ENCODE measurements at places on chromosomes 5 and 9. TPM values are rescaled to one million over a fixed set of nuclear protein-coding genes. Genes with fewer than 3 reads are reported as not detected.
A peak's percentile ranks its signal among the peaks of the same experiment; 100 is the strongest.

Gene LMX1B
- under 0.01 TPM for total RNA-seq

Gene SKIC3
- 177 TPM for total RNA-seq

Gene GABBR2
- total RNA-seq, result 0.88 TPM

Gene CENPH
- total RNA-seq, result 5.0 TPM

Gene NIM1K
- 0.88 TPM for total RNA-seq

Gene LHX6
- total RNA-seq, result not detected

Gene NUDCD2
- 5.9 TPM for total RNA-seq

Gene ADCY2
- total RNA-seq, result under 0.01 TPM

Gene C9orf40
- total RNA-seq, result 2.9 TPM

- no peaks in the 10 kb centered on the region for H3K27me3 ChIP-seq
- H3K4me1 ChIP-seq, result peaks cover 27% of the 10 kb centered on the region
- peaks cover 12% of the 10 kb centered on the region for H3K36me3 ChIP-seq
- H3K4me3 ChIP-seq, result peak overlapping the region; percentile 81
- H3K27ac ChIP-seq, result peak overlapping the region; percentile 51
Measured at GRCh38 chr9:135908093-135908753, 877 bp upstream of the CAMSAP1 start.

DNA sequence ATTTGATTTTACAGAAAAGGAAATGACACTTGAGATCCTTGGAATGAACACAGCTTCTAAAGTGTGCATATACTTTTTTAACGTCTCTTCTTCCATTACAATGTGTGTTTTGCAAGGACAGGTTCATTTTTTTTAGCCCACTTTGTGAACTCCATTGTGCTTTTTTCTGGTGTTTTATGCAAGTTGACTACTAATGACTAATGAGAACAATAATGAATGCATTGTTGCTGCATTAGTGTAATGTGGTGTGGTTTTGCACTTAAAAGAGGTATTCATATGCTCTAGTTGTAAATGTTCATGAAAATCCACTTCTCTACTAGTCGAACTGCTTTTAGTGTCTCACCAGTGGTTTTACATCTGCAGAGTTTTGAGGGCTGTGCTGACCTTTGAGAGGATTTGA lies 93.6 kb downstream of the UHRF2 start:
- no peak overlapping the region for H3K4me3 ChIP-seq
- no peaks in the 10 kb centered on the region for H3K27me3 ChIP-seq
- H3K36me3 ChIP-seq, result peaks cover 57% of the 10 kb centered on the region
- no peak for DNase-seq
- no peaks in the 10 kb centered on the region for H3K4me1 ChIP-seq
- no peak overlapping the region for H3K27ac ChIP-seq

DNA sequence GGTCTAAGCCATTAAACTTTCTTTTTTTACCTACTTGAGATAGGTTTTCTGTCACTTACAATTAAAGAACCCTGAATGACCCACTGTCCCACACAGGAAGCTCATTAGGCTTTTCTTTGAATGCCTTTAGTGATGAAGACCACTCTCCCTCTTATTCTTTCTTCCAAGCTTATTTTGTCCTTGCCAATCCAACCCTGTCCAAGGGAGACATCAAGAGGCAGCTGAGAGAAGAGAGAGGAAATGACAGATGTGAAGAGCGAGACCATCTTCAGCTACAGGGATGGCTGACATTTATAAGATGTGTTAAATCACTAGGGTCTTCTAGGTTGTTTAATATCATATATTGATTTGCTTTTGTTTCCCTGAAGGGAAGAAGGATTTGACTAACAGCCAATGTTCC lies 133.5 kb downstream of the FAM114A2 start:
- H3K4me3 ChIP-seq, result no peak overlapping the region
- no peaks in the 10 kb centered on the region for H3K36me3 ChIP-seq
- H3K4me1 ChIP-seq, result peaks cover 26% of the 10 kb centered on the region
- H3K27me3 ChIP-seq, result no peaks in the 10 kb centered on the region
- no peak overlapping the region for H3K27ac ChIP-seq

DNA sequence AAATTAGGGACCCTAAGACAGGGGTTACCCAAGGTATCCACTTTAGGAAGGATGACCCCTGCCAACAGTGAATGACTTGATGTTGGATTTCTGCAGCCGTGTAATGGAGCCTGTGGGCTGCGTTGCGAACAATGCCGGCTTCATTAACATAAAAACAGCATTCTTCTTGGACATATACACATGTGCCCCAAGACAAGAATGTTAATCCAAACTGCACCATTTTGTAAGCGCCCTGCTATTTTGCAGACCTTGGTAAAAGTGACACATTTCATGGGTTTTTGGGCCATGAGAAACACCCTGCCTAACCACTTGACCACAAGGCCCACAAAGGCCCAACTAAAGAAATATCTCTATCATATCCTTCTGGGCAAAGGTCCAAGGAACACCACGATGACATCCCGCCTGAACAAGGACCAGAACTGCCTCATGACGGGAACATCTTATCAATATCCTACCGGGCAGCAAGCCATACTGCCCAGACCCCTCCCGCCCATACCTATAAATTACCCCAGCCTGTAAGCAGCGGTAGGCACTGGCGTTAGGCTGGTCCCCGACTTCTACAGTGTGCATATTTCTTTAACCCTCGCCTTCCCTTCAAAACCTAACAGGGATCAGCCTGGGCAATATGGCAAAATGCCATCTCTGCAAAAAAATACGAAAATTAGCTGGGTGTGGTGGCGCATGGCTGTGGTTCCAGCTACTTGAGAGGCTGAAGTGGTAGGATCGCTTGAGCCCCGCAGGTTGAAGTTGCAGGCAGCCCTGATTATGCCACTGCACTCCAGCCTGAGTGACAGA lies 9.7 kb upstream of the PDCD1LG2 start:
- no peaks in the 10 kb centered on the region for H3K36me3 ChIP-seq
- H3K27ac ChIP-seq, result peak overlapping the region; percentile 31

- DNase-seq, result no peak
- H3K36me3 ChIP-seq, result peaks cover 55% of the 10 kb centered on the region
- peaks cover 41% of the 10 kb centered on the region for H3K4me1 ChIP-seq
- H3K4me3 ChIP-seq, result no peak overlapping the region
- no peak overlapping the region for H3K27ac ChIP-seq
Measured at GRCh38 chr5:179767496-179768100, 26.2 kb upstream of the LTC4S start.

- no peaks in the 10 kb centered on the region for H3K36me3 ChIP-seq
- no peak overlapping the region for H3K4me3 ChIP-seq
- peaks cover 51% of the 10 kb centered on the region for H3K27me3 ChIP-seq
- H3K4me1 ChIP-seq, result no peaks in the 10 kb centered on the region
- H3K27ac ChIP-seq, result no peak overlapping the region
- no peak for DNase-seq
Measured at GRCh38 chr9:109519366-109519765, 21.3 kb upstream of the PTPN3 start.

- no peak overlapping the region for H3K27ac ChIP-seq
- peaks cover 25% of the 10 kb centered on the region for H3K27me3 ChIP-seq
- no peak for DNase-seq
- H3K4me1 ChIP-seq, result no peaks in the 10 kb centered on the region
- H3K4me3 ChIP-seq, result no peak overlapping the region
- no peaks in the 10 kb centered on the region for H3K36me3 ChIP-seq
Measured at GRCh38 chr9:124202447-124202971, 55.2 kb upstream of the NEK6 start.

DNA sequence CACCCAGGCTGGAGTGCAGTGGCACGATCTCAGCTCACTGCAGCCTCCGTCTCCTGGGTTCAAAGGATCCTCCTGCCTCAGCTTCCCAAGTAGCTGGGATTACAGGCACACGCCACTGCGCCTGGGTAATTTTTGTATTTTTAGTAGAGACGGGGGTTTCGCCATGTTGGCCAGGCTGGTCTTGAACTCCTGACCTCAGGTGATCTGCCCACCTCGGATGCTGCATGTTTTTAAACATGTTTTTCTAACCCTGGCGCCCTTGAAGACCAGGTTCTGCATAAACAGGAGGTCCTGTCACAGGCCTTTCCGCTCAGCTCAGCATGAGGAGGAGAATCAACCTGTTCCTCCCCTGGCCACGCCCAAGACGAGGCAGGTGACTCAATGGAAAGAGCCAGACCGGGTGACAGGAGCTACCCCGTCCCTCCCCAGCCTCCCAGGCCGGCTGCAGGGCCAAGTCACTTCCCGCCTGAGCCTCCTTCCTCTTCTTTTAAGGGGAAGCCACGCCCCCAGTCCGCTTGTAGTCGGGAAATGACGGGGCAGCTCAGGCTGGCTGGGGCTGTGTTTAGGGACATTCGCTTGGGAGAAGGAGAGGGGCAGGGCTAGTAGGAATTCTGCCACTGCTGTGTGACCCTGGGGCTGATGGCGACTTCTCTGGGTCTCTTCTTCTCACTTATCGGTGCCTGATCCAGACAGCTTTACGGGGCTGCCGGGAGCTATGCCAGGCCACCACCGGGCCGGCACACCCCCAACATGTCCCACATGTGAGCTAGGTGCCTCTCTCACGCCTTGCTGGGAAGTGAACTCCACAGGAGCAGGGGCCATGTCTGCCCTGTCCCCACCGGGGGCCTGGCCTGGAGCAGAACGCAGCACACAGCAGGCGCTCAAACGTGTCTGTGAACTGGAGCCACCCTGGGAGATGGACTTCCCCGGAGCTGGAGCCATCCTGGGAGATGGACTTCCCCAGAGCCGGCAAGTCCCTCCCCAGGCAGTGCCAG lies 6.1 kb downstream of the NOTCH1 start:
- H3K4me1 ChIP-seq, result peaks cover 21% of the 10 kb centered on the region
- H3K36me3 ChIP-seq, result peaks cover 8% of the 10 kb centered on the region
- no peak for DNase-seq
- H3K4me3 ChIP-seq, result no peak overlapping the region
- peak overlapping the region; percentile 45 for H3K27ac ChIP-seq

DNA sequence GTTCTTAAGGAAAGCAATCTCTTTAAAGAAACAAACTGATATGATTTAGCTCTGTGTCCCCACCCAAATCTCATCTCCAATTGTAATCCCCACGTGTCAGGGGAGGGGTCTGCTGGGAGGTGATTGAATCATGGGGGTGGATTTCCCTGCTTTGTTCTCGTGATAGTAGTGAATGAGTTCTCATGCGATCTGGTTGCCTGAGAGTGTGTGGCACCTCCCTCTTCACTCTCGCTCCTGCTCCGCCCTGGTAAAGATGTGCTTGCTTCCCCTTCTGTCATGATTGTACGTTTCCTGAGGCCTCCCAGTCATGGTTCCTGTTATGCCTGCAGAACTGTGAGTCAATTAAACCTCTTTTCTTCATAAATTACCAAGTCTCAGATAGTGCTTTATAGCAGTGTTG lies 412.7 kb upstream of the SMC2 start:
- no peaks in the 10 kb centered on the region for H3K4me1 ChIP-seq
- no peak overlapping the region for H3K4me3 ChIP-seq
- no peak overlapping the region for H3K27ac ChIP-seq

DNA sequence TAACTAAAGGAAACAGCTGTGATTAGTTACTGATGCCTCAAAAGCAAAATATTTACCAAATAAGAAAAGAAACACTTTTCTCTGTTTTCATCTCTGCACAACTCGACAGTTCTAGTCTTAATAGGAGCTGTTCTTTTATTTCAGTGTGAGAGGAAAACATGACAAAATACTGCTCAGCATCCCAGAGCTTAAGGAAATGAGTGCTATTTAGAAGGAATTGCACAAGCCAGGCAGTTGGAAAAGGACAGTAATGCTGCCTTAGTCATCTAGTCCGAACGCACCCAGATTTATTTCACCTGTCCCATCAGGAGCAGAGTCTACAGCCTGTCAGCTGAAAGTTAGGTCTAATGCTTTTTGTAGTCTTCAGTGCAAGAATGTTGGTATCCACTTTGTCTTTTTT lies 12.3 kb downstream of the ZCCHC9 start:
- H3K4me1 ChIP-seq, result peaks cover 7% of the 10 kb centered on the region
- no peak for DNase-seq
- no peak overlapping the region for H3K27ac ChIP-seq
- no peak overlapping the region for H3K4me3 ChIP-seq
- H3K36me3 ChIP-seq, result peaks cover 40% of the 10 kb centered on the region

- H3K27me3 ChIP-seq, result peaks cover 5% of the 10 kb centered on the region
- no peak overlapping the region for H3K4me3 ChIP-seq
- no peaks in the 10 kb centered on the region for H3K36me3 ChIP-seq
Measured at GRCh38 chr9:72661401-72662135, 140.2 kb downstream of the TMC1 start.

GRCh38 chr9:93653760-93654159 lies 77.4 kb downstream of the PHF2 start:
- H3K27me3 ChIP-seq, result no peaks in the 10 kb centered on the region
- DNase-seq, result peak; percentile 38
- H3K4me3 ChIP-seq, result no peak overlapping the region
- peaks cover 22% of the 10 kb centered on the region for H3K36me3 ChIP-seq

- no peaks in the 10 kb centered on the region for H3K36me3 ChIP-seq
- H3K4me1 ChIP-seq, result peaks cover 50% of the 10 kb centered on the region
- no peaks in the 10 kb centered on the region for H3K27me3 ChIP-seq
- DNase-seq, result peak; percentile 79
Measured at GRCh38 chr5:136004436-136004835, 24.4 kb upstream of the TGFBI start.

DNA sequence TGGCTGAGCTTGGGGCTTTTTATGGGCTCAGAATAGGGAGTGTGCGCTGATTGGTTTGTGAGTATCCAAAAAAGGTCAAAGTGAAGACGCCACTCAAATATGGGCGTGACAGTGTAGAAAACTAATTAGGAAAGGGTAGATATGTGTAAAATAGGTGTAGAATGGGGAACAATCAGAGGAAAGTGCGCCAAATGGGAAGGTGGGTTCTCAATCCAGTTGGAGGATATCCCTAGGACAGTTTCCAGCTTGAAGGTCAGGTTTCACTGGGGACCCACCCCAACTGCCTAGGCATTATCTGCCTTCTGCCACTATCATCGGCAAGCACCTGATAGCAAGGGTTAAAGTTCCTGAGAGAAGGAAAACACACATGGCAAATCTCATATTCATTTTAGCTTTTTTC lies 9.3 kb upstream of the MOCS2 start:
- H3K36me3 ChIP-seq, result no peaks in the 10 kb centered on the region
- no peak for DNase-seq
- H3K27ac ChIP-seq, result no peak overlapping the region
- H3K4me3 ChIP-seq, result no peak overlapping the region
- no peaks in the 10 kb centered on the region for H3K27me3 ChIP-seq

DNA sequence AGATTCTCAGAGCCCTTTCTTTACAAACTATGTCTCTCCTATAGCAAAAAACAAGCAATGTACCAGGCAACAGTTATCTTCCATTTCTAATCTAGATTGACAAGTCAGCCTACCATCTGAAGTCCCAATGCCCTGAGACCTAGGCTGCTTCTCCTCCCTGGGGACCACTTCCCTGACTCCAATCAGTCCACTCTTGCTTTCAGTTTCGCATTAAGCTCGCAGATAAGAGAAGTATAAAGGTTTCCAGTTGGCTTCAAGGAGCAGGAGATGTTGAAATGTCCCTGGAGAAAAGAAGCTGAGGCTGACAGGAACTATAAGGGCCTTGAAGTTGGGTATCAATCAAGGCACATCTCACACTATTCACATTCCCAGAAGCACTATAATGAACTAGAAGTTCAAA lies 32.3 kb downstream of the ERP44 start:
- no peaks in the 10 kb centered on the region for H3K27me3 ChIP-seq
- H3K36me3 ChIP-seq, result no peaks in the 10 kb centered on the region
- peak overlapping the region; percentile 24 for H3K4me3 ChIP-seq
- peaks cover 18% of the 10 kb centered on the region for H3K4me1 ChIP-seq

GRCh38 chr9:14889451-14889850 lies 20.8 kb downstream of the FREM1 start:
- no peaks in the 10 kb centered on the region for H3K27me3 ChIP-seq
- H3K4me3 ChIP-seq, result no peak overlapping the region
- no peak for DNase-seq
- H3K27ac ChIP-seq, result no peak overlapping the region

GRCh38 chr9:1490341-1491232 lies 440.4 kb downstream of the DMRT2 start:
- no peaks in the 10 kb centered on the region for H3K4me1 ChIP-seq
- H3K27me3 ChIP-seq, result no peaks in the 10 kb centered on the region
- H3K27ac ChIP-seq, result no peak overlapping the region
- H3K4me3 ChIP-seq, result no peak overlapping the region
- H3K36me3 ChIP-seq, result no peaks in the 10 kb centered on the region
